ENCODE measurements at places on chromosomes 3 and 15.
A peak's percentile ranks its signal among the peaks of the same experiment; 100 is the strongest.

DNA sequence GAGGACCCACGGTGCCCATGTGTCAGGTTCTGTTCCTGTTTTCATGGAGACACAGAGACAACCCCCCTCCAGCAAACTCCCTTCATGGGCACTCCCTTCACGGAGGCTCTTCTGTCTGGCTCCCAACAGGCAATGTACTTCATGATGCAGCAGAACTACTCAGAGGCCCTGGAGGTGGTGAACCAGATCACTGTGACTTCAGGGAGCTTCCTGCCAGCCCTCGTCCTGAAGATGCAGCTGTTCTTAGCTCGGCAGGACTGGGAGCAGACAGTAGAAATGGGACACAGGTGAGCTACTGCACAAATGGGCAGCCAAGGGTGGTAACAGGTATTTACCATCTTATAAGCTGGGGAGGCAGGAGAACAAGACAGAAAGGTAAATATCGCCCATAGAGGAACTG, 7.0 kb downstream of the TTC21A start:
- DNase-seq: no peak

- no peak for DNase-seq
Measured at GRCh38 chr15:25693321-25694238, 169.5 kb downstream of the ATP10A start.

DNA sequence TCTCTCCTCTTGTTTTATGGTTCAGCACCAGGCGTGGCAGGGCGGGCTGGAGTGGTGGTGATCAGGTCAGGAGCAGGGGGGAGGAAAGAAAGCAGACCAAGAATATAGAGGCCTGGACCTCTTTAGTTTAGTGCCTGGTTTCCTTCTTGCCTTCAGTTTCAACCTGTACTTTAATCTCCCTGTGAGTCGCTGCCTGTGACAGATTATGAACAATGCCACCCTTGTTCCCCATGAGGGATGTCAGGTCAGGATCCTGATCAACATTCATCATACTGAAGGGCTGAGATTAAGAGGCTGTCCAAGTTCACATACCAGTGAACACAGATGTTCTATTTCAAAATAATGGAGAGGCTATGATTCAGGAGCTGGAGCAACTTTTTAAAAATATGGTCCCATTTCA, 11.4 kb downstream of the ENTPD3 start:
- DNase-seq: no peak

DNA sequence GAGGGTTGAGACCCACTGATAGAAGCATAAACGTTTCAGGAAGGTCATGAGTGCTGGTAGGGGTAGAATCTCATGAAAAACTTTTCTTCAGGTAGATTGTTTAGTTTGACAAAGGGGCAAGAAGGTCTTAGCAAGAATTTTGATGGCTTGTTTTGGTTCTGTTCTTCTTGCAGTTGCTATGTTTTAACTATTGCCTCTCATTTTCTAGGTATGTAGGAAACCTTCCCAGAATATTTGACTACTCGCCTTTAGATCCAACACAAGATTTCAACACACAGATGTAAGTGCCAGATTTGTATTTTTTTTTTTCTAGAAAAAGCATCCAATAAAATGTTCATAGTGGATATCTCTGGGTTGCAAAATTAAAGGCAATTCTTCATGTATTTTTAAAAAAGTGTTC, 77.1 kb downstream of the USP13 start:
- no peak for DNase-seq

- no peak for DNase-seq
Measured at GRCh38 chr15:63953524-63953923, 92.8 kb downstream of the DAPK2 start.

DNA sequence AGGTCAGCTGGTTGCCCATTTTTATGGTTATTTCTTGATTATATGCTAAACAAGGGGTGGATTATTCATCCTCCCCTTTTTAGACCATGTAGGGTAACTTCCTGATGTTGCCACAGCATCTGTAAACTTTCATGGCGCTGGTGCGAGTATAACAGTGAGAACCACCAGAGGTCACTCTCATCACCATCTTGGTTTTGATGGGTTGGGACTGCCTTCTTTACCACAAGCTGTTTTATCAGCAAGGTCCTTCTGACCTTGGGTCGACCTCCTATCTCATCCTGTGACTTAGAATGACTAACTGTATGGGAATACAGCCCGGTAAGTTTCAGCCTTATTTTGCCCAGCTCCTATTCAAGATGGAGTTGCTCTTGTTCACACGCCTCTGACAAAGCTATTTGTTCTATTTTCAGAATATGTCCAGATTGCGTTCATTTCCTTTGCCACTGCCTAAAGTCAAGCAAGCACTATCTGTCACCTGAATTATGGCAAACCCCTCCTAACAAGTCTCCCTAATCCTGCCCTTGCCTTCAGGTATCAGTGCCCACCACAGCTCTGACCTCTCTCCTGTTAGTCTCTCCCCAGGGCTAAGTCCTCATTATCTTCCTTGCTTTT, 308.5 kb downstream of the ROBO2 start:
- no peak for DNase-seq

GRCh38 chr3:196406811-196407470, 25.3 kb downstream of the UBXN7 start:
- DNase-seq: no peak

- DNase-seq: no peak
Measured at GRCh38 chr3:55367384-55367783, 119.7 kb downstream of the WNT5A start.

DNA sequence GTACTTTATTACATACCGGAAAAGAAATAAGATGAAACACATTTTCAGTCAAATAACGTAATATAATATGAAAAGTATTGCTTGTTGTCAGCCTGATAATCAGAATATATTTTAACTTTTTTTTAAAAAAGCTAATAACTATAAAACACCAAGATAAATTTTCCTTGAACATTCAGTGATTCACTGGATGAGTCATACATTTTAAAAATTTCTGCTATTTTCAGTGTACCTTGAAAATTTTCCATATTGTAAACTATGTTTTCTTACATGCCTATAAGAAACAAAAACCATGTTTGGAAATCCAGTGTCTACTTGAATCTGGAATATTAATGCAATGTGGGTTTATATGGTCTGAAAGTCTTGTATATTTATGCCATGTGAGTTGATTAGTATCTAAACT, 36.3 kb upstream of the MEIS2 start:
- DNase-seq: no peak

- DNase-seq: no peak
Measured at GRCh38 chr15:55515991-55516776, 8.2 kb upstream of the DNAAF4 start.

DNA sequence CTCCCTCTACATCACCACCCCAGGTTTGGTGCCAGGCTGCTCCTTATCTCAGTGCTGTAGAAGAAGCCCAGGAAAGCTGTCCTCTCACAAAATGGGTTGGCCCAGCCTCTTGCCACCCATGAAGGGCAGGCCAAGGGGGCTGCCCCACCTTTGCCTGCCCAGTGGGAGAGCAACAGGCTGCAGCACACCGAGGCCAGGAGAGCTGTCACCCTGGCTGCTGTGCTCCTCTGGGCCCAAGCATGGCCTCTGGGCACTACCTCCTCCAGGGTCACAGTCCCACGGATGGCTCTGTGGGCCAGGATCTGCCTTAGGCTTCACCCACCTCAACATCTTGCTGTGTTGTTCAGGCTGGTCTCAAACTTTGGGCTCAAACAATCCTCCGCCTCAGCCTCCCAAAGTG, 6.4 kb upstream of the STAB1 start:
- DNase-seq: no peak

- DNase-seq: no peak
Measured at GRCh38 chr15:56723787-56724186, 9.5 kb downstream of the ZNF280D start.

- no peak for DNase-seq
Measured at GRCh38 chr3:101946906-101947305, 97.6 kb downstream of the NFKBIZ start.

- no peak for DNase-seq
Measured at GRCh38 chr3:34504775-34505174, 706.3 kb downstream of the PDCD6IP start.

DNA sequence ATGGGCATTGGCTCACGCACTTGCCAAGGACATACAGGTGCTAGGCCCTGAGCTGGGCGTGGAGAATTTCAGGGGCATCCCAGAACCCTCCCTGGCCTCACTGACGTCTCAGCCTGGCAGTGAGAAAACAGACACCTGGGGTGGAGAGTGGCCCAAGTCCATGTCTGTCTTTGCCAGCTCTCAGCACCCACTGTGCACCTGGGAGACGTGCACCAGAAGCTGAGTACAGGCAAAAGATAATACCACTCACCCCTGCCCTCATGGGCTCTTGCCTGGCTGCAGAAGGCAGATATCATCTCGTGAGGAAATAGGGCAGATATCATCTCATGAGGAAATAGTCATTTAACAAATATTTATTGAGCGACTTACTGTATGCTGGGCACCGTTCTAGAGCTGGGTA, 8.0 kb downstream of the LOXL1 start:
- DNase-seq: no peak

DNA sequence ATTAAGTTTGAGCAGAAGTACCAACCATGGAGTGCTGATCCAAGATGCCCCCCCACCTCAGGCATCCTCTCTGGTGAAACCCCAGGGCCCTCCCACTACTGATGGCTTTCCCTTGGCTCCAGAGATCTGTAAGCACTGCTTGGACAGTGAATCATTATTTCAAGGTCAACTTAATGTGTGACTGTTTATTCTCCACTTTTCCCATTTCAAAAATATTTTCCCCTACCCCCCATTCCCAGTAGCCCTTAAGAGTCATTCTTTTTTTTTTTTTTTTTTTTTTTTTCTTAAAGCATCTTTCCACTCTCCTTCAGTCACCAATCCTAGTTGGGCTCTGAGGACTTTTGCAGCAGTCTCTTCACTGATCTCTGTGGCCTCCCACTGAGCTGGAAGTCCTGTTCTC, 82.6 kb downstream of the PCCB start:
- DNase-seq: no peak

DNA sequence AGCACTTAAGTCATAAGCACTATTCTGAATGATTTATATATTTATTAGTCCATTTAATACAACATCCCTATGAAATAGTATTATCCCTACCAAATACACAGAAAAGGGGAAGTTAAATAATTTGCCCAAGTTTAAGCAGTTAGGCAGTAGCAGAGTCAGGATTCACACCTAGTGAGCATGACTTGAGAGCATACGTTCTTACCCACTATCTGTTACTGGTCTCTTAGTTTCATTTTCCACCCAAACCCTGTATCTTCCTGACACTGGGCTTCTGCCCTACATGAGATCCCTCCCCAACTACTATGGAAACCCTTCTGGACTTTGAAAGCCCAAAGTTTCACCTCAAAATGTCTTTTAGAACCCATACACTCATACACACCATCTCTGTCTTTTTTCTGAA, 4.4 kb upstream of the ATOSA start:
- DNase-seq: no peak

- DNase-seq: no peak
Measured at GRCh38 chr15:100516643-100517512, 11.9 kb downstream of the CERS3 start.

- DNase-seq: no peak
Measured at GRCh38 chr3:4219227-4219568, 84.0 kb upstream of the SETMAR start.

GRCh38 chr15:41258750-41259471, 27.8 kb downstream of the CHP1 start:
- no peak for DNase-seq

DNA sequence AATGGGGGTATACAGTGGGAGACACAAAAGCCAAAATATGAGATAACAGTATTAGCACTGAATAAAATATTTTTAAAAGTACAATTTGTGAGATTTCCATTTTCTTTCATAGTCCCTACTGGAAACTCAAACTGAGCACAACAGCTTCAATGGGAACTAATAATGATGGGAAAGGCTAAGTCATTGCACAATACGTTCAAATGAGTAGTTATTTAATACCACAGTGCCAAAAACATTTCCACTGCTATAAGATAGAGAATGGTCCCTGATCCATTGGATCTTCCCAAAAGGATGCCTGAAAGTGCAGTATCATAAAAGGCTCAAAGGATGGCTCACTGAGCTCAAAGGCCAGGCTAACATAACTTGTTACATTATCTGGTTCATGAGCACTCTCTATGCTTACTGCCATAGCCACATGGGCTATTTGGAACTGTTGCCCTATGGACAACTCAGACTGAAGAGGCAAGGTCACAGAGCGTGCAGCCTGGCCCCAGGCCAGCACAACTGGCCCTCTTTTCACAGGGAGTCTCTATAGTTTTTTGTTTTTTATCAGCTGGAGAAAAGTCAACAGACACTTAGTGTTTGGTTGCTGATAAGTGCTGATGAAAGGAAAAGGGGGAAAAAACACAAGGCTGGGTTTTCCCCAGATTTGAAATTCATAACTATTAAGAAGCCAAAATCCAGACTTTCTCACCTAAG, 54.1 kb upstream of the PPIB start:
- no peak for DNase-seq

DNA sequence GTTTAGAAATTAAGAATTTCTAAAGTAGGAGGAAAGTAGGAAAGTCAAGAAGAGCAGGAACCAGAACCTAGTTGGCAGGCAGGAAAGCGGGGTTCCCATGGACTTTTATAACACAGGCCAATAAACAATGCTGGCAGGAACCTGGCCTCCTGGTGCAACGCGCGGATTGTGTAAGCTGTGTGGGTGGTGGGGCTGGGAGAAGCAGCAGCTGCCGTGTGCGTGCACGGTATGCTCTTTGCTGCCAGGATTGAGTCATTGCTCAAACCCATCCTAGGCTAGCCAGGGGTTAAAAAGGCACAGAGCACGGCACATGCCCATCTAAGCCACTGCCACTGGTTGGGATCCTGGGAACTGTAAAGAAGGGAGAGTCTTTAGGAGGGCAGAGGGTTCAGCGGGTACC, 209.9 kb upstream of the RGMA start:
- DNase-seq: no peak

DNA sequence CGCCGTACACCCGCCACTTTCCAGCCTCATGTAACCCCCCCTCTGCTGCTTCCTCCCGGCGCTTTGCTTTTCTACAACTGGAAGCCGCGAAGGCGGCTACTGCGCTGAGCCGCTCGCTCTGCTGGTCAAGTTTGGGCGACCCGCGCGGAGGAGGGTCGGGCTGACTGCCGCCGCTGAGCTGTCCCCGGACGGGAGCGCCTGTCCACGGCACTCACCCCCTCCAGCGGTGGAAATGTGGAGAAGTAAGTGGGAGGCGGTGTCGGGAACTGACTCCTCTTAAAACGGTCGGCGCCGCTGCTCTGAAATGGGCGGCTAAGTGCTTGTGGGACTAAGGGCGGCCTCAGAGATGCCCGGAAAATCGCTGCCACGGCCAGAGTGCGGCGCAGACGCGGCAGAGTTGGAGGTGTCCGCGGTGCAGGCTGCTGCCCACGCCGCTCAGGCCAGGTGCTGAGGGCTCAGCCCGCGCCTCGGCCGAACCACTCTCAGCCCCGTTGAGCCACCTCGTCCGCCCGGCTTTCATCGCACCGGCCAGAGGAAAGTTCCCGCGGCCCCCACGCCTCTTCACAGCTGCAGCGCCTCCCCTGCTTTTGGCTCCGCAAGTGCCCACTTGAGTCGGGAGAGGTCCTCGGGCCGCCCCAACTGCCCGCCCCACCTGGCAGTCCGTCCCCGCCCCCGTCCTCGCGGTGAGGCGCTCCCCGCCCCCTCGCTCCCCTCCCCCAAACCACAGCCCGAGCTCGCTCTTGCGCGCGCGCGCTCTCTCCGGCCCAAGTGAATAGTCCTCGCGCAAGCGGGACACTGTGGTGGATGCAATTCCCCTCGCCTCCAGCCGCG, at the start of gene EPHA6:
Gene EPHA6, plus strand, starts transcription at position 775 of the 831 bp plus-strand sequence.
- DNase-seq: peak; percentile 16

GRCh38 chr3:14235003-14235911, 56.6 kb downstream of the LSM3 start:
- no peak for DNase-seq

Measured in NCI-H2171 treated with DMSO at 0.1 percent for 48 hours (cell line).